ENCODE measurements at places on chromosomes 11 and 22.

DNA sequence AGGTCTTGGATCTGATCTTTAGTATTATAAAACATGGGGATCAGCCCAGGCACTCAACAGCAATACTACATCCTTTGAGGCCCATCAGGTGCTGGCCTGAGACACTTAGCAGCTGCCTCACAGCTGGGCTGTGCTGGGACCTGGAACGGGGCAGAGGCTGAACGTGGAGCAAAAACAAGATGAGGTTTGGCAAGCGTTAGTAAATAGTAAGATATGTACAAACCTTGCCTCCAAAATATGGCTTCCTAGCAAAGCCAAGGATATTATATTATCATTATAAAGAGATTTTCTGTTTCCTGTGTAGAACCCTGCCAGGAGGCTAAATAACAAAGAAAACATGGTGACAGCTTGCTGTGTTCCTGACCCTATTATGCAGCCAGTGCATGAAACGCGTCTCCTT is 60.0 kb upstream of the SPON1 start:
- DNase-seq: no peak

- DNase-seq: peak; percentile 76
Measured at GRCh38 chr11:118194835-118195627, 18.6 kb upstream of the SCN2B start.

DNA sequence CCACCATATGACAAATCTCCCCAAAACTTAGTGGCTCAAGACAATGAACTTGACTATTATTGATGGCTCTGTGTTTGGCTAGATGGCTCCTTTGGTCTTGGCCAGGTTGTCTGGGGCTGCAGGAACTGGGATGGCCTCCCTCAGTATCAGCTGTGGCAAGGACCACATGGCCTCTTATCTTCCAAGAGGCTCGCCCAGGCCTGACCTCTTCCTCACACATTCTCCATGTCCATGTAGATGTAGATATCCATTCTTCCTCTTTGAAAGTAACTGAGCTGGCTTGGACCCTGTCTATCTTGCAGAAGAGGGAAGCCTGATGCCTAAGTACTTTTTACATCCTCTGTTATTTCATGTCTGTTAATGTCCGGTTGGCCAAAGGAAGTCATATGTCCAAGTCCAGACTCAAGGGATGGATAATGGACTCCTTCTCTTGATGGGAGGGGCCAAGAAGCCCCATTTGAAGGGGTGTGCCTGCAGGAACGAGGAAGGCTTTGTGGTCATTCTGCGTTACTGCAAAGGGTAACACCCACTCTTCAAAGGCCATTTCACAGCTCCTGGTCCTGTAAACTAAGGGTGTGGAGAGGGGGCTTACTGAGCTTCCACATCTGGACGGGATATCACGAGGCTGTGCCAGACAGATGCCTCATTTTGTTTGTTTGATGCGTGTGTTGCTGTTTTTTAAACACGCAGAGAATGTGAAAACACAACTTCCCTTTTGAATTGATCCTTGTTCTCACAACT is 87.1 kb downstream of the GRIK4 start:
- DNase-seq: no peak

GRCh38 chr11:72007587-72007986 is 8.9 kb downstream of the IL18BP start:
- no peak for DNase-seq

- no peak for DNase-seq
Measured at GRCh38 chr11:68186061-68186460, 27.0 kb downstream of the KMT5B start.

DNA sequence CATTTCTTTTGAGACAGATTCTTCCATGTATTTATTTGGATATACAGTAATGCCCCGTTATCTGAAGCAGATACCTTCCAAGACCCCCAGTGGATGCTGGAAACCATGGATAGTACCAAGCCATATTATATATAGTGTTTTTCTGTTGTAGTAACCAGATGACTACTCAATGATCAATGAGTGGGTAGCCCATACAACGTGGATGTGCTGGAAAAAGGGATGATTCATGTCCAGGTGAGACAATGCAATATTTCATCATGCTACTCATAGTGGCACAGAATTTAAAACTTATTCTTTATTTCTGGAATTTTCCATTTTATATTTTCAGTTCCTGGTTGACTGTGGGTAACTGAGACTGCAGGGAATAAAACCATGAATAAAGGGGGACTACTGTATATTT is 427.5 kb downstream of the METTL15 start:
- DNase-seq: no peak

- DNase-seq: no peak
Measured at GRCh38 chr22:29621761-29622526, 18.5 kb downstream of the NF2 start.

GRCh38 chr22:29317827-29318454 is 2.4 kb upstream of the RASL10A start:
- no peak for DNase-seq

DNA sequence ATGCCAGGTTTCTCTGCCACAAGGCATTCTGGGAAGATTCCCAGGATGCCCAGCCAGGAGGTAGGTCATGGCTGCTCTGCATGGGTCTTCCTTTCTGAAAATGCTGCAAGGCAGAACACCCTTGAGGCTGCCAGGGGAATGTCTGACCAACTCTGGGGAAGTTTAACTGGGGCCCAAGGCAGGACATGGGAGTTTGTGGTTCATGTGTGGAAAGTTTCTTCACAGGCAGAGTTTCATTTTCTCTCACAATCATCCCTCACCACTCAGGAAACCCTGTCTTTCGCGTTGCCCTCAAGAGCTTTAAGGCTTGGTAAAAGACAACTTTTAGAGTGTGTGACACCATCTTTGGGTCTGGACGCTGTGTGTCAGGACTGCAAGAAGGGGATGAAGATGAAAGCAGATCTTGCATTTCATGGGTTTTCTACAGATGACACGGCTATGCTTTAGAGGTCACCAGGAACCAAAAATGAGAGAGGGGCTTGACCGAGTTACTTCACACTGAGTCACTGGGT is 133.5 kb downstream of the CD44 start:
- DNase-seq: no peak

DNA sequence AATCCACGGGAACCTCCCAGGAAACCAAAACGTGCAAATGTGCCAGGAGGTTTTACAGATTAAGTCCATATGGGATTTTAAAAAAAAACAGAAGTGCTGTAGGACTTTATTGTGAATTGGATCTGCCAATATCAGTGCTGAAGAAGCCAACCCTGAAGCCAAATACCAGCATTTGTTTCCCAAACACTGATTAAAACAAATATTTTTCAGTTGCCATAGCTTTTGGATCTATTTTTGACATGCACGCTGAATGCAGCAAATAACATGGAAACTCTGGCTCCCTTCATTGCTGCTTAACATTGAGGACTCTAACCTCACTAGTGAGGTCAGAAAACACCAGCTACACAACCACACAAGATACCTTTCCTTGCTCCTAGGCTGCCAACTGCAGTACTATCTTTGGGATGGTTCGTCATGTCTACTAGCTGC is 28.4 kb upstream of the SIK2 start:
- no peak for DNase-seq

DNA sequence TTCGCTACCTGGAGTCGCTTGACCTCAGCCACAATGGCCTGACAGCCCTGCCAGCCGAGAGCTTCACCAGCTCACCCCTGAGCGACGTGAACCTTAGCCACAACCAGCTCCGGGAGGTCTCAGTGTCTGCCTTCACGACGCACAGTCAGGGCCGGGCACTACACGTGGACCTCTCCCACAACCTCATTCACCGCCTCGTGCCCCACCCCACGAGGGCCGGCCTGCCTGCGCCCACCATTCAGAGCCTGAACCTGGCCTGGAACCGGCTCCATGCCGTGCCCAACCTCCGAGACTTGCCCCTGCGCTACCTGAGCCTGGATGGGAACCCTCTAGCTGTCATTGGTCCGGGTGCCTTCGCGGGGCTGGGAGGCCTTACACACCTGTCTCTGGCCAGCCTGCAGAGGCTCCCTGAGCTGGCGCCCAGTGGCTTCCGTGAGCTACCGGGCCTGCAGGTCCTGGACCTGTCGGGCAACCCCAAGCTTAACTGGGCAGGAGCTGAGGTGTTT is 12.8 kb downstream of the TSKU start:
- DNase-seq: no peak

GRCh38 chr22:48968201-48968959 is 859.3 kb downstream of the BRD1 start:
- no peak for DNase-seq

DNA sequence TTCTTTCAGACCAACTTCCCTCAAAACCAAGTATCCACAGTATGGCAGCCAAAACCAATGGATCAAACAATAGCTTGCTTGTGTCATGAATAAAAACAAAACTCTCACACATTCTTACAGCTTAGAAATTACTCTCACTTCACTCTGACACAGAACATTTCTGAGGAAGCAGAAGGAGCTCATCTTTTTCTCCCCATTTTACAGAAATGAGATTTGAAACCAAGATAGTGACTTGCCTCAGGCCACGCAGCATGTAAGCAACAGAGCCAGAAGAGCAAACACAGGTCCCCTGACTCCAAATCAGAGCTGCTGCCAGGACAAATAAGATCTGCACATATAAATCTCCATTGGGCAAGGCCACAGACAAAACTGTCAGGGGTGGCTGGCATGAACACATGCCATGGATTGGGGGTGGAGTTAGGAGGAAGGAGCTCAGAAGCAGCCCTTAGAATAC is 64.8 kb downstream of the RAB30 start:
- DNase-seq: no peak

GRCh38 chr22:37566903-37567798 is 6.9 kb downstream of the CDC42EP1 start:
- peak; percentile 73 for DNase-seq

GRCh38 chr11:71062199-71062598 is 190.2 kb downstream of the SHANK2 start:
- no peak for DNase-seq

Measured in substantia nigra (tissue), 51 donors.